ENCODE measurements at places on chromosomes 5 and 9.

GRCh38 chr5:116681334-116682013 is 106.9 kb upstream of the SEMA6A start:
- no peak for DNase-seq

DNA sequence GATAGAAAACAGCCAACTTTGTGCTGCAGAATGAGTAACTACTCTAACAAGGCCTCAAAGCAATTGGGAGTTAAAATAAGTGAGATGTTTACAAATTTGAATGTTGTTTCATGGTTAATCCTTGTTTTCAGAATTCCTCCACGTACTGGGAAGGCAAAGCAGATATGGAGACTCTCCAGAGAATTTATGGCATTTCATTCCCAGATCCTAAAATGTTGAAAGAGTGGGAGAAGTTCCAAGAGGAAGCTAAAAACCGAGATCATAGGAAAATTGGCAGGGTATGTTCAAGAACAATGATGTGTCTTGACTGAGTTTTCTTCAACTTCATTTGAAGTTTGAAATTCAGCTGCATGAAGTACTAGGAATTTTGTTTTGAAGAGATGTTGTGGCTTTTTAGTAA is 16.4 kb downstream of the TARS1 start:
- DNase-seq: no peak

DNA sequence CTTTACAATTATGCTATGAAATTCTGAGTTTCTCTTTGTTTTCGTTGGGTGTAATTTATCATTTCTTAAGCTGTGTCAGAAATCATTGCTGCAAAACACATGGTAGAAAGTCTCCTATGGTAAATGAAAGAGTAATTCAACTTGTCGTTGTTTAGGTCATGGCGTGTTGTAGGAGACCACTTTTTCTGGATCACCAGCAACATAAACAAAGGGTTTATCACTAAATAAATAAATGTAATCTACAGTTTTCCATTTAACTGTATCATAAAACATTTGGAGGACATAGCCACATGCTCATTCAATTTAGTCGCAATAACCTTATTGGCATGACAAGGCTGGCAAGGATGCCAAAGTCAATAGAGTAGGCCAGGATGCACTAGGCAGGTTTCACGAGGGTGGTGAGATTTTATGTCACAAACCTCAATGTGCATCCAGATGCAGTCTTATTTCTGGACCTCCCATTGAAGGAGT is 154.4 kb upstream of the ERCC6L2 start:
- DNase-seq: no peak

DNA sequence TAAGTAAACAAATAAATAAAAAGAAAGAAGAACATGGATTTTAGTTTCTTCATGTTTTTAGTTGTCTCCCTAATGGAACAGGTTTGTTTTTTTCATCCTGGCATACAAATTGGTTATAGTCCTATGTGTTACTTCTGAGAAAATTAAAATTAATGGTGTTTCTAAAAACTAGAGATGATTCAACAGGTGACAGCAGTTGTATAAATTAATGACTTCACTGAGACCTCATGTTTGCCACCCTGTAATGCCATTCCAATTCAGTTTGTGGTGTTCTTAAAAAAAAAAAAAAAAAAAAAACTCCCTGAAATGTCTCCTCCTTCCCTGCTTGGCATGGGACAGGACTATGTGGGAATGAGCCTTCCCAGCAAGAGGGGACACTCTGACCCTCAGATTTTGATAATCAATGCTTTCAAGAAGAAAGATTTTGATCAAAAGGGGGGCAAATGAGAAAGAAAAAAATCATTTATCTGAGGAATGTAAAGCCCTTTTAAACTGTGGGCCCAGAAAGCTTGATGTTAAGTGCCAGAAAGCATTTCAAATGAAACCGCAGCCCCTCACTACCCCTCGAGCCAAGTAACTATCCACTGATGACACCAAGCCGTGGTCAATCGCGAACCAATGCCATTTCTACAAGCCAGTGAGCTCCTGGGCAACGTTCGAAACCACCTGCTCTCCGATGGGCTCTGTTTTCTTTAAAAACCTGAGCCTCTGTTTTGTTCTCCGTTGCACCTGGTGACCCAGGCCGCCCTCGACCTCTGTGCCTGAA is 941 bp downstream of the EXD3 start:
- no peak for DNase-seq

Data from stimulated activated CD8-positive, alpha-beta memory T cell treated with anti-CD3 and anti-CD28 coated beads, Interleukin-2, amount 100 ng/mL, for 48 hours (primary cell).